ENCODE measurements at places on chromosomes 1 and 21.

GRCh38 chr1:11531314-11531870, 52.4 kb downstream of the DISP3 start:
- DNase-seq = no peak

GRCh38 chr1:33686551-33686950, 177.3 kb upstream of the HMGB4 start:
- DNase-seq = no peak

DNA sequence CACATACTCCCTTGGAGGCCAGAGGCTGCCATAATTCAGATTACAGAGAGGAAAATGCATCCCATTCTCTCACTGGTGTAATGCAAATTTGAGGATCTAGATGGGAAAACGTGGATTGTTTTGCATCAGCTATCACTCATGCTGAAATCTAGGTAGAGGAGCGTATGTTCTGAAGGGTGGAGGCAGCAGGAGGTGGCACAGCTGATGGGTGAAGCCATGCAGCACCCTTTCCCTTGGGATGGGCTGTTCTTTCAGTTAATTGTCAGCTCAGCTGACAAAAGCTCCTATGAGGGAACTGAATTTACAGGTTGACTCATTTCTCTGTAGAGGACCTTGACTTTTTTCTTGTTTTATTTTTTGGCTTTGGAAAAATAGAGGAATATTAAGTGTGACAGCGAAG, 41.8 kb downstream of the CAMTA1 start:
- no peak for DNase-seq

DNA sequence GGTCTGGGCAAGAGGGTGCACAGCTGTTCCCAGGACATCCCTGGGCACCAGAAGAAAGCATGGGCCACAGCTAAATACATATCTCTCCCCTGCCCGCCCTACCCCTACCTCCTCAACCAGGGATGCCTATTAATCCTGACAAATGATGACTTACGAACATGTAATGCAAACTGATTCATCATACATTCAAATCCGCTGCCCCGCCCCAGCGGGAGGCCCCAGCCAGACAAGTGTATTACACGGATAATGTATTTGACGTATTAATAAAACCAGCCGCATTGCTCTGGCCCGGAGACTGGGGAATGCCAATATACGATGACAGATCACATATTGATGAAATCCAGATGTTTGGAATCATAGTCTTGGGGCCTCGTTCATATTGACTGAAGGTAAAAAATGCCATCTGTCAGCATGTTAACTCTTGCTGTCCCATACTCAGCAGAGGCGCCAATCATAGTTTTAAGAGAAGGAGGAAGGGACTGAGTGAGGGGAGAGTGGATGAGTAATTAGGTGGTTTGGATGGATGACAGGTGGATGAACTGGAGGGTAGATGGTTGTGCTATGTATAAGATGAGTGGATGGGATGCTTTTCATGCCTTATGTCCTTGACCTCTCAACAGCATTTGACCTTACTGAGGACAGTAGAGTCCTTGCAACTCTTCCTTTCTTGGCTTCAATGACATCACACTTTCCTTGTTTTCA, 68.2 kb downstream of the TMEM53 start:
- DNase-seq = no peak

- DNase-seq = no peak
Measured at GRCh38 chr21:15192243-15192642, 127.4 kb upstream of the NRIP1 start.

DNA sequence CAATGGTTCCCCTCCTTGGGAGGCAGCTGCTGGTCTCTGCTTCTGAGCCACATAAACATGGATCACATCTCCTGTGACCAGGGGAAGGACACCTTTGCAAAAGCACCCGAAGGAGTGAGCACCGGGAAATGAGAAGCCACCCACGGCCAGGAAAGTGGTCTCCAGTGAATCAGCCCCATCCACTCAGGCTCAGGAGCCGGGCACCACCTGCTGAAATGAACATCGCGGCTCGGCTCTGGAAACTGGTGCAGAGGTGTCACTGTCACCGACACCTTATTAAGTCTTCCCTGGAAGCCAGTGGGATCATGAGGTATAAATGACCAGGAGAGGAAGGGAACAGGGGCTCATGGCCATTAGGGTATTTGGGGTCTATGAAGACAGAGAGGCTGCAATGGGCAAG, 207.2 kb upstream of the C1orf174 start:
- DNase-seq = no peak

DNA sequence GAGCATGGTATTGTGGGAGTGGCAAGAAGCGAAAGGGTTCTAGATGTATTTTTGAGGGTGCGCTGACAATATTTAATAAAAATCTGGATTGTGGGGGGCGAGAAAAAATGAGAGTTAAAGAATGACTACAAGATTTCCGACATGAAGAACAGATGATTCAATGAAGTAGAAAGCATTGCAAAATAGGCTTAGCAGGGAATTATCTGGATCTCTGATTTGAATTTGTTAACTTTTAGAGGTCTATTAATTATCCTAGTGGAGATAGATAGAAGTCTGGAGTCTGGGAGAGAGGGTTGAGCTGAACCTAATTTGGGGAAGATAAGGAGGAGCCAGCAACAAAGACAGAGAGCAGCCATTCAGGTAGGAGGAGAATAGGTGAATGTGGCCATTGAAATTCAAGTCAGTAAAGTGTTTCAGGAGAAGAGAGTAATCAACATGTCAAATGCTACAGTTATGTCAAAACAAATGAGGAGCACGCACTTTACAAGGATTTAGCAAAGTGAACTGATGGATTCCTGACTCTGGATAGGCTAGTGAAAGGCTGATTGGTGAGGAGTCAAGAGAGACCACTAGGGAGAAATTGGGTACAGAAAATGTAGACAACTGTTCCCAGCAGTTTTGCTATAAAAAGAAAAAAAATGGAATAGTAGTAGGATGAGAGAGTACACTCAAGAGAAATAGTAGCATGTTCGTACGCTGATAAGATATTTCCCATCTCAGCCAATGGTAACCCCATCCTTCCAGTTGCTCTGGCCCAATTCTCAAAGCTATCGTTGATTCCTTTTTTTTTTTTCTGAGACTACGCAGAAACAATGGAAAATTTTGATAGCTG, 393.2 kb upstream of the CXADR start:
- no peak for DNase-seq

- DNase-seq = no peak
Measured at GRCh38 chr1:162878000-162878596, 17.1 kb upstream of the CCDC190 start.

- DNase-seq = no peak
Measured at GRCh38 chr1:41662765-41663437, 178.4 kb upstream of the EDN2 start.

GRCh38 chr1:228228601-228229074, 20.8 kb downstream of the OBSCN start:
- no peak for DNase-seq

GRCh38 chr1:182600745-182601415, 3.3 kb downstream of the RGS16 start:
- no peak for DNase-seq

DNA sequence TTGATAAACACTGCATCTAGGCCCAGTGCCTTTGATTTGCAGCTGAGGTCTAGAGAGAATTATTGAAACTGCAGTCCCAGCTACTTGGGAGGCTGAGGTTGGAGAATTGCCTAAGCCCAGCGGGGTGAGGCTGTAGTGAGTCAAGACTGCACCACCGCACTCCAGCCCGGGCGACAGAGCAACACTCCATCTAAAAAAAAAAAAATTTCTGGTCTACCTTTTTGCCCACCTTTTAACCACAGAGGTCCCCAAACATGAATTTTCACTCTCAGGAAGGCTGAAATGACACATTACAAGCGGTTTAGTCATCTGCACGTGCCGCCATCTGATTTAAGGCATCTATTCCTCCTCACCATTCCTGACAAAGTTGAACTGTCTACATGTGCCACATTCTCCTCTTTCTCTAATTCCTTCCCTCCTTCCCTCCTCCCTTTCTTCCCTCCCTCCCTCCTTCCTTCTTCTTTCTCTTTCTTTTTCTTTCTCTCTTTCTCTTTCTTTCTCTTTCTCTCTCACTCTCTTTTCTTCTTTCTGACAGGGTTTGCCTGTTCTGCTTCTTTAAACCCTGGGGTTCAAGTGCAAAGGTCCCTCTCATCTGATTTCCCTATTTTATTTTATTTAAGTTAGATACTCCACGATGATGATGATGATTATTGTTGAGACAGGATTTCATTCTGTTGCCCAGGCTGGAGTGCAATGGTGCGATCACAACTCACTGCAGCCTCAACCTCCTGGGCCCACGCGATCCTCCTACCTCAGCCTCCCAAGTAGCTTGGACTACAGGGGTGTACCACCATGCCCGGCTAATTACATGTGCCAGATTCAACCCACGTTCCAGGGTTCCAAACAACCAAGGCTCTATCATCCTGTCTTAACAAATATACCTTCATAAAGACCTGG, 3.0 kb upstream of the SOD1 start:
- no peak for DNase-seq

GRCh38 chr1:112540226-112540794, 31.5 kb downstream of the WNT2B start:
- no peak for DNase-seq
